ENCODE measurements at places on chromosomes 4 and X.

- DNase-seq: no peak
Observed at GRCh38 chr4:14452764-14453163, 549.5 kb upstream of the CPEB2 start.

GRCh38 chr4:138310991-138311390 lies 68.8 kb upstream of the SLC7A11 start:
- no peak for DNase-seq

GRCh38 chr4:73856518-73856917 lies 3.4 kb downstream of the PF4V1 start:
- DNase-seq: no peak

- DNase-seq: no peak
Observed at GRCh38 chrX:69197690-69198089, 32.4 kb upstream of the PJA1 start.

DNA sequence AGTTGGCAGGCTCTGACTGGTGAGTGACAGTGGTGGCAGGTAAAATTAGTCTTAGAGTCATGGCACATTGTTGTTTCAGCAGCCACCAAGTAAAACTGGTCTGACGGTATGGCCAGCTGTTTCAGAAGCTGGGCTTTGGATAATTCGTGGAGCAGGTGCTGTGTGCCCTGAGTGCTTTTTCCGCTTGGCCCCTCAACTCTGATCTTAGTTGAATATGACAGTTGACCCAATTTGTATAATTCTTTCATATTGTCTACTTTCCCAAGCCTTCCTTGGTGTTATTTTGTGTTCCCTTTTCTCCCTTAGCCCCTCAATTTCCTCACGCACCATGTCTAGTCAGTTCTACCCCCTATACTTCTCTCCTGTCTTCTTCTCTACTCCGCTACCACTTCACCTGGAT lies 32.0 kb downstream of the CDS1 start:
- no peak for DNase-seq

DNA sequence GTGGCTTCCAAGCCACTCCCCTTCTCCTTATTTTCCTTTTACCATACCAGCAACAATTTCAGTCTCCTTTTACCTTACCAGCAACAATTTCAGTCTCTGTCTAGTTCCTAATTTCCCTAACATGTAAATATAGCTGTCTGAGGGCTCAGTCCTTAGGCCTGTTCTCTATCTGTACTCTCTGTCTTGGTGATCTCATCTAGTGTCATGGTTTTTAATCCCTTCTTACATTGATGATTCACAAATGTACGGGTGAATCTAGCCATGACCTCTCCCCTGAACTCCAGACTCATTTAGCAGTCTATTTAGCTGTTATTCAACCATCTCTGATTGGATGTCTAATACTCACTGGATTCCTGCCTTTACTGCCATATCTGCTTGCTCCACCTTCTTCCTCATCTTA lies 7.2 kb downstream of the IL15 start:
- no peak for DNase-seq

DNA sequence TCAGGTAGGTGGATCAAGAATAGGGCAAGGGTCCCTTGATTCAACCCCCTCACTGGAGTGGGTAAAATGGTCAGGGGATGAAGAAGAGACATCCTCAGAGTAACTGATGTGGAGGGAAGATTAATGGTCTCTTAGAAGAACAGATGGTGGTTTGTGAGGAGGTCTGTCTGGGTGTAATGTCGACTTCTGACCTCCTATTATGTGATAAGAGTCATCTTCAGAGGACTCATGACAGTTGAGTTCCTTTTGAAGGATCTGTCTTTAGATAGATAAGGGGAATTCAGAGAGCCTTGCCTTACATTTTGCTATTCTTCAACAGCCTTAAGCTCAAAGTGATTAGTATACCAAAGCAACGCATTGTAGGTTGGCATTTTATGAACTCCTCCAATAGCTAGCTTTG lies 27.1 kb upstream of the MAGEA8 start:
- no peak for DNase-seq

GRCh38 chr4:99414401-99414800 lies 20.7 kb downstream of the ADH7 start:
- DNase-seq: no peak

DNA sequence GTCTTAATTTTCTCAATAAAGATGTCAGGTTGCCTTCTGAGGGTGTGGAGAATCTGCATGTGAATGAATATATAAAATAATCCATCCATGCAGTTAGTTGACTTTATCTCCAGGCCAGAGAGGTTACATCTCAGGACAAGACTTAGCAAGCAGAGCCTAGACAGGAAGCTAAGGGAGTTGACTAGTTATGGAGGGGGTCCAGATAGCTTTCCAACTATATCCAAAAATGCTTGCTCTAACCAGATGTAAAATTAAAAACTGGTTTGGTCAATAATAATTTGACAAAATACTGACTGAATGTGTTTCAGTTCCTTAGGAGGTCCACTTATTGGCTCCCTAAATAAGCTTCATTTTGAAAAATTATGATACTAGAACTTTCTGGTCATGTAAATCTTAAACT lies 101.4 kb downstream of the PAPSS1 start:
- DNase-seq: no peak

GRCh38 chrX:11269996-11270395 lies 23.2 kb upstream of the AMELX start:
- DNase-seq: no peak

GRCh38 chr4:13994016-13994415 lies 366.5 kb upstream of the BOD1L1 start:
- DNase-seq: no peak

DNA sequence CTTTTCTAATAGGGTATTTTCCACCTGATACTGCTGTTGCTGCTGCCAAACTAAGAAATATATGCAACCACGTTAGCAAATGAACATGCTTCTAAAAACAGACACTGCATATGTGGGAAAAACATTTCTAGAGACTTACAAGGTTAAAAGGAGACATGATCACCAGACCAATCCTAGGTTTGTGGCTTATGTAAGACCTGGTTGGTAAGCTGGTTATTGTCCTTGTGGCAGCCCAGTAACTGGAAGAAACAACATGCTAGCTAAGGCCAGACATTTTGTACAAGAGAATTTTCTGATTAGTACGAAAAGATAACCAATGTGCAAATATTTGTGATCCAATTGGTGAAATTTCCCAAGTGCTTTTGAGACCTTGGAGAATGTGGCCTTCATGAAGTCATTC lies 112.0 kb downstream of the AFF2 start:
- no peak for DNase-seq

- DNase-seq: no peak
Observed at GRCh38 chrX:151776181-151776731, 41.7 kb downstream of the CNGA2 start.

- no peak for DNase-seq
Observed at GRCh38 chr4:145722561-145722960, 42.6 kb downstream of the C4orf51 start.

DNA sequence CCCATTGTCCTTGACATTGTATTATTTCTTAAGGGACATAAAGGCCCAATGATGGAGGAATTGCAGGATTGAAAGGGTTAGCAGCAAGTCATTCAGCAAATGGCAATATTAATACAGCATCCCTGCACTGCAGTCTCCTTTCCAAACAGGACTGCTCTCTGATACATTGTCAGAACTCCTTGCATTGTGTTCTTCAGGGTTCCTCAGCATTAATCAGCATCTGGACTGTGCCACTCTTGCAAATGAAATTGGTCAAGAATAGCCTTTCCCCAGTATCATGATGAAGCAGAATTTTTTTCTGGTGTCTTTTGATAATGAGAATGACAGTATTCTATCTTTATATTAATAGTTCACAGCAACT lies 272.6 kb upstream of the HAND2 start:
- DNase-seq: no peak

DNA sequence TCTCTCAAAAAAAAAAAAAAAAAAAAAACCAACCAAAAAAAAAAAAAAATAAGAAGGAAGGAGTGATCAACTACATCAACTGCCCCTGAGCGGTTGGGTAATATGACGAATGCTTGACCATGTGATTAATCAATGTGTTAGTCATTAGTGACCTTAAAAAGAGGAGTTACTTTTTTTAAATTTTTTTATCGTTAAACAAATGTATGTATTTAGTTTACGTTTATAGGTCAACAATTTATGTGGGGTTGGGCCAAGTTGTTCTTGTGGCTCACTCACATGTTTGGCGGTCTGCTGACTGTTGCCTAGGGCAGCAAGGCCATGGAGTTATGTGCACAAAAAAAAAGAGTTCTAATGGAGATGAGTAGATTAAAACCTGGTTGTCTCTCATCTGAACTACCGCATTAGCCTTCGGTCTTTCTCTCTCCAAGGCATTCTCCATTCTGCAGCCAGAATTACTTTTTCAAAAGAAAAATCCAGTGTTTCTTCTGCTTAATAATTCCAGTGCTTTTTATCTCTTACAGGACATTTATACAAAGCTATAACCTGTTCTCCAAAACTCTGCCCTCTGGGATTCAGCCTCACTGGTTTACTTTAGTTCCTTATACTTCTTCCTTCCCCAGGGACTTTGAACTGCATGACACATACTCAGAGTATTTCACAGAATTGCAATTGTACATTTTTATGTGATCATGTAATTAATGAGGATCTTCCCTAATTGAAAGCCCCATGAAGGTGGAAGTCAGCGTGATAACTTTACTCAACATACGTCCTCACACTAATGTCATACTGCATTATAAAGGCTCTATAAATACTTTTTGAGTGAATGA lies 505.5 kb downstream of the ANKRD50 start:
- no peak for DNase-seq

- DNase-seq: no peak
Observed at GRCh38 chr4:119697887-119698393, 69.3 kb upstream of the PDE5A start.
